ENCODE measurements at places on chromosomes 13 and 19.
A peak's percentile ranks its signal among the peaks of the same experiment; 100 is the strongest.

GRCh38 chr13:35940734-35941133, 190.4 kb downstream of the DCLK1 start:
- no peak for DNase-seq

GRCh38 chr13:103607995-103608394, 541.8 kb upstream of the SLC10A2 start:
- DNase-seq, result no peak

GRCh38 chr13:87123987-87124784, 547.0 kb upstream of the SLITRK5 start:
- DNase-seq, result no peak

- peak; percentile 50 for DNase-seq
Observed at GRCh38 chr19:6108721-6109633, 1.3 kb downstream of the RFX2 start.

DNA sequence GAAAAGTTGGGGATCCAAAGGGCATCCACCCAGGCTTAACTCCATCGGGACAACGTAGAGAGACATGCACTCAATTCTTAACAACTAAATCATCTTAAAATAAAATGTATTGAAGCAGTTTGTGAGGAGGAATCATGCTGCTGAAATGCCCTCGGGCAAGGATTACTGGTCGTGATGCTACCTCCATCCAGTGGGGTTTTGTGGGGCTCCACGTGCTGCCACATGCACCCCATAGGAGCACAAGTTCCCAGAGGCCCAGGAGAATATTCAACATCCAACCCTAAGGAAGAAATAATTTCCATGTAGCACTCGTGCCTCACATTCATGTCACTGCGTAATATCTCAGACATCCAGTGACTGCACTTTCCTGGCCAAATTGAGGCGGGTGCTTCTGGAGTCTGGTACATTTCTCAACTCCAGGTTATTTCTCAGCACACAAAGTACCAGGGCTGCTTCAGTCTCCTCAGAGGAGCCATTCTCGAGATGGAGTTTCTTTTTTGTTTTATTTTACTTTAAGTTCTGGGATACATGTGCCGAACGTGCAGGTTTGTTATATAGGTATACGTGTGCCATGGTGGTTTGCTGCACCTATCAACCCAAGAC, 429.8 kb downstream of the FOXO1 start:
- no peak for DNase-seq

- no peak for DNase-seq
Observed at GRCh38 chr13:108962654-108963053, 333.2 kb downstream of the MYO16 start.

DNA sequence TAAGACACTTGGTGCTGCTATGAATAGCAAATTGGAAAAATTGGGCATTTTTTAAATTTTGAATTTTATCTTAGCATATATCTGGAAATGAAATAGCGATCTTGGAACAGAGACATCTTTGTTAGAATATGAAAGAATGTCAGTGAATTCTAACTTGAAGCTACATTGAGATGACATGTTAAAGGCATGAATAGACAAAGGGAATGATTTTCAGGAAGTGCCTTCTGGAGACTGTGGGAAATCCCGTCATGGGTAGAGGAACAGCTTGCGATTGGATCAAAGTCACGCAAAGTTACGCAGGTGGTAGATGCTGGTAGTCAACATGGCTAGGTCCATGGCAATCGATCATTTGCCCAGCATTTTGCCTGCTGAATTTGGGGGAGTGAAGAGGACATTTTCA, 43.5 kb downstream of the LRCH1 start:
- no peak for DNase-seq

- DNase-seq, result no peak
Observed at GRCh38 chr13:63696055-63696454, 2280.4 kb upstream of the PCDH20 start.

DNA sequence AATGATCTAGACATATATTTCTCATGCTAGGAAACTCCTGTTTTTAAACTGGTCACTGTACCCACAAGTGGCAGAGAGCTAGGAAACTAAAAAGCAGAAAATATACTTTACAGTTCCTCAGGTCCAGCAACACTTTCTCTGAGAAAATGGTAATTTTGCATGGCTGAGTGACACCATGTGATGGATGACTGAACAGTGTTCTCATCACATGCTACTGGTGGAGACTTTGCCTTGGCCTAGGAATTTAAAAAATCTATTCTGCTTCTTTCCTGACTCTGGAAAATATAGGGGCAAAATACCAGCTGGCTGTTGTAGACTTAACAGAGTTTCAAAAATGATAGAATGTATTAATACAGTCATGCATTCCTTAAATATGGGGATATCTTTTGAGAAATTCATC, 50.0 kb downstream of the LATS2 start:
- no peak for DNase-seq

- DNase-seq, result no peak
Observed at GRCh38 chr19:3047496-3048189, 14.7 kb downstream of the TLE5 start.

GRCh38 chr13:113901231-113901630, 37.4 kb upstream of the GAS6 start:
- DNase-seq, result no peak

DNA sequence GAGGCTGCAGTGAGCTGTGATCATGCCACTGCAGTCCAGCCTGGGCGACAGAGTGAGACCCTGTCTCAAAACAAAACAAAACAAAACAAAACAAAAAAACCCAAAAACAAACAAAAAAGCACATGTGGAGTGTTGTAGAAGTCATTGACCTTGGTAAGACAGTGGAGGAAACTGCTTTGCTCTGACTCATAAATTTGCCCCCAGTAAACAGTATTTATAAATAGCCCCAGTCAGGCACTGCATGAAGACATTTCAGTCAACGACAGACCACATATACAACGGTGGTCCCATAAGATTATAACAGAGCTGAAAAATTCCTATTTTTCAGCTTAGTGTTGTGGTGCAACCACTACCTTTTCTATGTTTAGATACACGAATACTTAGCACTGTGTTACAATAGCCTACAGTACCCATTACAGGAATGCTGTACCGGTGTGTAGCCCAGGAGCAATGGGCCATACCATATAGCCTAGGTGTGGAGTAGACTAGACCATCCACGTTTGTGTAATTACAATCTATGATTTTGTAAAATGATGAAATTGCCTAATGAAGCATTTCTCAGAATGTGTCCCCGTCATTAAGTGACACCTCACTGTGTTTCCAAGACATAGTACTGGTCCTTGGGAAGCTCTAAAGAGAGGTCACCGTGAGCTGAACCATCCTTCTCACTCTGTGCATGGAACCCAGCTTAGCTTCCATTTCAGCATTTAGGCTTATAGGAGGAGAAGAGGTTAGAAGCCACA, 1.1 kb downstream of the ARL11 start:
- no peak for DNase-seq

DNA sequence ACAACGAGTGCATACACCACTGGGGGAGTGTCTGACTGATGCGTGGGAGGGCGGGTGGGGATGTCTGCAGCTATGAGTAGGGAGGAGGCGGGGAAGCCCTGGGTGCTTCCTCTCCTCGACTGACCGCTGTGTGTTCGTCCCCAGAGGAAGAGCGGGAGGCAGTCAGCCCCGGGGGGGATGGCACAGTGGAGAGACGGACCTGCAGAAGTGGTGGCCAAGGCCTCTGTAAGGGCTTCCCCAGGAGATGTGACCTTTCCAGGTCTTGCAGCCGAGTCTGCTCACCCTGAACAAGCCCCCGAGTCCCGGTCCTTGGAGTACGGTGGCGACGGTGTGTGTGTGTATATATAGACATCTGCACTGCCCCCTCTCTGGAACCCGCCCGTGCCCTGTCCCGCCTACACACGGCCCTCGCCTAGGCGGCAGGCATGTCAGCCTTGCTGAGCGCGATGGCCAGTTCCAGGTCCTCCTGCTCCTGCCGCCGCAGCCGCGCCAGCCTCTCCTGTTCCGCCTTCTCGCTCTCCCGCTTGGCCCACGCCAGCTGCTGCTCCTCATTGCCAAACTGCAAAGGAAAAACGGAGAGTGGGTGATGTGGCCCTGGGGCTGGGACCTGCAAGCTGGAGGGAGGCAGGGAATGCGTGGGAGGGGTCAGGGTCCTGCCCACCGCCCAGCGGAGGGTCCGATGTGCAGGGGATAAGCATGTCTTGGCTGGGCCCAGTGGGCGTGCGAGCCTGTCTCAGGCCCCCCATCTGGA, 30.8 kb downstream of the KLF2 start:
- no peak for DNase-seq

DNA sequence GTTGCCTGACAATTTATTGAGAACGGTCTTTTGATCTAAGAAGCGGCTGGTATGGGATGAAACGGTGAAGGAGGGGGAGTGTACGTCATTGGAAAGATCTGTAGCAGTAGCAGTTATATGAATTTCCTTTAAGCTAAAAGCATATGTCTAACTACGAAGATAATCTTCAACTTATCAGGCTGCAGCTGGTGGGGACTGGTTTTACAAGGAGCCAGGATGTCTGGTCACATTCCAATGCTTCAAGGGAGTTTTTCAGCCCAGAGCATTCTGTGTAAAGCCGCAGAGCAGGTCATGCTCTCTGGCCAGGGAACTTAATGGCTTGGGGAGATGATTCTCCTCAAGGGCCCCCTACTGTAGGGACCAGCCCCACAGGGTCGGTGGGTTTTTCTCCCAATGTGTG, 29.2 kb downstream of the CLEC4M start:
- DNase-seq, result no peak

- DNase-seq, result no peak
Observed at GRCh38 chr13:61670384-61671161, 254.9 kb upstream of the PCDH20 start.

GRCh38 chr13:99470027-99470426, 31.2 kb upstream of the TM9SF2 start:
- DNase-seq, result no peak

GRCh38 chr19:35468637-35469036, 20.6 kb downstream of the FFAR2 start:
- peak; percentile 44 for DNase-seq

GRCh38 chr19:40578442-40578908, 1.8 kb downstream of the SHKBP1 start:
- no peak for DNase-seq

GRCh38 chr19:14116918-14117578, 514 bp downstream of the PRKACA start:
- DNase-seq, result no peak

DNA sequence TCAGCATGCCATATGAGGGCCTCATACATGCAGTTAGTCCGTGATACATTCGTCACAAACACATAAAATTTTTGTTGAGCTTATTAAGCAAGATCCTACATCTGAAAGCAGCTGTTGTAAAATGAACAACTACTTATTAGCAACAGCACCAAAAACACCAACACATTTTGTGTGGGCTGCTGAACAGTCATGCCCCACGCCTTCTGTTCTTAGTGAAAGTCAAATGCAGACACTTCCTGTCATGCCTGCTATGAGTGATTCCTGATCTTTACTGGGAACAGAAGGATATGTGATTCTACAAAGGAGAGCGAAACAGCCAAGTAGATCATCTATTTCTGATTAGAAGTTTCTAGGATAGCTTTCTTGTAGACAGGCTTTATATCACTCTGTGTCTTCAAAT, 4.2 kb upstream of the B3GLCT start:
- DNase-seq, result no peak

- DNase-seq, result no peak
Observed at GRCh38 chr13:36770741-36771140, 48.3 kb upstream of the RFXAP start.

DNA sequence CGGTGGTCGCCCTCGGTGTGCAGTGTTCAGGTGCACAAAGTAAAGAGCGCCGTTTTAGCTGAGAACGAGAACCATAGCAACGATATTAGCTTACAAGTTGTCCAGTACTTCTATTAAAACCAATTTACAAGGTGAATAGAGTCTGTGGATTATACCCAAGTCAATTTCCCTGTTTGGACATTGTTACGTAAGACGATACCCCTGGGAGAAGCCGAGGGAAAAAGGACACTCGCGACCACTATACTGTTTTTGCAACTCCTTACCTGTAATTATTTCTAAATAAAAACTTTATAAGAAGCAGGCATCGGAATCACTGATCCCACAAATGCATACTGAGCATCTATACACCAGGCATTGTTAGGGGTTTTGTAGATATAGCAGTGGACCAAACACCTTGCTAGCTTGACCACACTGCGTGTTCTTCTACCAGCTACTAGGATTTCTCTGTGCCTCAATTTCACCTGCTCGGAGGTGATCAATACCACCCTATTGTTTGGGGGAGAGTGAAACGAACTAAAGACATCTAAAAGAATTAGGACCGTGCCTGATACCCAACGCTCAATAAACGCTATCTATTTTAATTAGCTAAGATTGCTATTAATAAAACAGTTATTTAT, 488 bp upstream of the EEF2 start:
- no peak for DNase-seq

GRCh38 chr13:103656311-103656710, 590.1 kb upstream of the SLC10A2 start:
- no peak for DNase-seq

DNA sequence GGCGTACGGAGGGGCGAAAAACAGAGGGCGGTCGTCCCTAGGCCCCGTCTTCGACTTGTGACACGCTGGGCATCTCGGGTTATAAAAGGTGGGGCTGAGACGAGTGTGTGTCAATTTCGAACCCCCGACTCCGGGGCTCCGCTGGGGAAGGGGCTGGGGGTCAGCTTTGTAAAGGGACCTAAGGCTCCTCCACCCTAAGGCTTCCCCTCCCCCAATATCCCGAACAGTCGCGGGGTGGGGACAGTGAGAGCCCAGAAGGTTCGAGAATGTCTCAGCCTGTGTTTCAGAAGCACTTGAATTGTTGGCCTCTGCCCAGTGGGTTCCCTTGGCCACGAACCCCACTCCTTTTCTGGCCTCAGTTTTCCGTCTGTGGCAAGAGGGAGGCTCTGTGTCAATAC, 450 bp downstream of the SELENOW start:
- DNase-seq, result no peak

GRCh38 chr13:22210134-22210930, 539.5 kb downstream of the FGF9 start:
- DNase-seq, result no peak

DNA sequence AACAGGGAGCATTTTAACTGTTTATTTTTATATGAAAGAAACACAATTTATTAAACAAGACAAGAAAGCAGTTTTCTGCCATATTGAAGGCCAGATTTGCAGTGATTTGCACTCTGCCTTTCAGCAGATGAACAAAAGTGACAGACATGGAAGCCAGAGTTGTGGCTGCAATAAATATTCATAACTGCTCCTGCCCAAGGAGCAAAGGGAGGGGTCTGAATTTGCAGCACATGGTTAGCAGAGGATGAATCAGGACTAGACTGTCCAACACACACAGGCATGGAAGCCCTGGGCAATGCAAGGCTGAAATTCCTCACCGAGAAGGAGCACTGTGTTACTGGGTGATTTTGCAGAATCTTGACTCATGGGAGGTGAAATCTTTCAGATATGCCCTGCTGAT, 418.2 kb downstream of the DCT start:
- DNase-seq, result no peak

DNA sequence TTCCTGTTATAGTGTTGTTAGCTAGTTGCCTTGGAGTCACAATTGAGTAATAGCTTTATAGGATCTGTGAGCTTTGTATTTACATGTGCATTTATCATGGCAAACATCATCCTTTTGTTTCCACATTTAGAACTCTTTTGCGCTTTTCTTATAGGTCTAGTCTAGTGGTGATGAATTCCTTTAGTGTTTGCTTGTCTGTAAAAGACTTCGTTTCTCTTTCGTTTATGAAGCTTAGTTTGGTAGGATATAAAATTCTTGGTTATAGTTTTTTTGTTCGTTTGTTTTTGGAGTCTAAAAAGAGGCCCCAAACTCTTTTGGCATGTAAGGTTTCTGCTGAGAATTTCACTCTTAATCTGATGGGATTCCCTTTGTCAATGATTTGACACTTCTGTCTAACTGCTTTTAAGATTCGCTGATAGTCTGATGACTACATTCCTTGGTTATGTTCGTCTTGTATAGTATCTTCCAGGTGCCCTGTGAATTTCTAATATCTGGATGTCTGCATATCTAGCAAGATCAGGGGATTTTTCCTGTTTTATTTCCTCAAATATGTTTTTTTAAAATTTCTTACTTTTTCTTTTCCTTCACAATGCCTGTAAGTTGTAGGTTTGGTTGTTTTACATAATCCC, 20.2 kb downstream of the DNAJC3 start:
- DNase-seq, result no peak

Data from stimulated activated effector memory CD8-positive, alpha-beta T cell treated with anti-CD3 and anti-CD28 coated beads, Interleukin-12 subunit alpha, Interleukin-12 subunit beta, amount 100 ng/mL, for 72 hours (primary cell).